Adrenal gland (tissue), 19 donors: ENCODE measurements at places on chromosomes 6 and 20.

DNA sequence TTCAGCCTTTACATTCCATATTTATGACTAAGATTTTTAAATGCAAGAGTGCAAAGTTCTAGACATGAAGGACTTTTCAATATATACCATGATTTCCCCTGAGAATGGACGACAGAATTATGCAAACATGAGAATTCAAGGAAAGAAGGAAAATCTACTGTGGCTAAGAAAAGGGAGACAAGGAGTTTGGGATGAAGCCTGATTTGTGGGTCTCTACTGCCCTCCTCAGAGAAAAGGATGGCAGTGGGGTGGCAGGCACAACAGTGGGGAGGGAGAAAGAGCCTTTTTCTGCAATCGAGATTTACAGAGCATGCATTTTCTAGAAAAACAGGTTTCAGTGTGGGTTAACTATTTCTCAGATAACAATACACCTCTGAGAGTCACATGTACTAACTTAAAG lies 466.9 kb upstream of the NRSN1 start:
- DNase-seq, result no peak

DNA sequence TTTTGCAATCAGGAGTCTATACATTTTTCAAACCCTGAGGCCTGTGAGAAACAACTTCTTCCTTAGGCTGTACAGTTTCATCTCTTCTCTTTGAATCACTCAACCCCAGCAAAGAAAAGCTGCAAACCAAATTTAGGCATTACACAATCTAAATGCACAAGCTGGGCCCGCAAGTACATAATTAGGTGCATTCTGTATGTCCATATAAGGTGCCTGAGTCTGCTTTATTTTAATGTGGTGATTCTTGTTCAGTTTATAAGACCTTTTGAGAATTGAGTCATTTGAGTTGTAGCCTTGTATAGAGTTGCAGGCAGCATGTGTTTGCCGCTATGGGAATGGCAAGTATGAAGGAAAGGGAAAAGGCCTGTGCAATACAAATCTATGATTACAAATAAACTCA lies 709.6 kb upstream of the MARCKS start:
- DNase-seq, result no peak

DNA sequence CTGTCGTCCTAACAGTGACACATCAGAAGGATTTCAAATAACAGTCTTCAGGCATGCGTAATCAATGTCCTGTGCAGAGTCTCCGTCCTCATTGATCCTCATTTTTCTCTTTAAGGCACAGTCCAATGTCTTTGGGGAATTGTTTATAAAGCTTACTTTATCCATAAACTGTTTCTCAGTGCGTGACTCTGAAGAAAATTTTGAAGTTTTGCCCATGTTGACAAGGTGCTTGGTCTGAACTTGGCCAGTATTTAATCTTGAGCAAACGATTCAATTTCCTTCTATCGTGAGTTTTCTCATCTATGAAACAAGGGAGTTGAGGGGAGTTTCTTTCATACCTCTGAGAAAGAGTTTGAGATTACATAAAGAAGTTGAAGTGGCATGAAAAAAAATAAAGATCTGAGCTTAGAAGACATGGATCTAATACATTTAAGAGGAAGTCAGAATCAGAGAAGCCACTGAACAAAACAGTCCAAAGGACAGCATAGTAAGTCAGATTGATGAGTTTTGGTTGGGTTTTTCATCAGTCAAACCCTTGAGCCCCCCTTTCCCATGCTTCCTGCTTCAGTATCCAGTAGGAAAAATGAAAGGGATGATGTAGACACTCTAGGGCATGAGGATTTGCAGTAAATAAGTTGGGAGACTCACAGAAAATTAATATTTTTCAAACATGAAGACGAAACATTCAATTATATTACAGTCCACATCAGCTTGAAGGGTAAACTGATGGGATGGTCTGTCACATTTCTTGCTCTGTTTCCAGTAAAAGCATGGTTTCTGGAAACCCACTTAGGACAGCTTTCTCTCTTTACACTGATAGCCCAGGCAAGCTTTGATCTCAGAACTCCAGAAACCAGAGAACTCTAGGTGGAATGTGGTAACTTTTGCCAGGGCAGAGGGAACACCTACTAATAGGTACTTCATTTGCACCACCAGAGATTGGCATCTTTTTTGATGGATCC lies 8.1 kb downstream of the EDN1 start:
- DNase-seq, result no peak

- DNase-seq, result no peak
Measured at GRCh38 chr6:41850861-41851260, 44.3 kb downstream of the USP49 start.

- DNase-seq, result no peak
Measured at GRCh38 chr6:81023007-81023582, 729.4 kb downstream of the TENT5A start.

DNA sequence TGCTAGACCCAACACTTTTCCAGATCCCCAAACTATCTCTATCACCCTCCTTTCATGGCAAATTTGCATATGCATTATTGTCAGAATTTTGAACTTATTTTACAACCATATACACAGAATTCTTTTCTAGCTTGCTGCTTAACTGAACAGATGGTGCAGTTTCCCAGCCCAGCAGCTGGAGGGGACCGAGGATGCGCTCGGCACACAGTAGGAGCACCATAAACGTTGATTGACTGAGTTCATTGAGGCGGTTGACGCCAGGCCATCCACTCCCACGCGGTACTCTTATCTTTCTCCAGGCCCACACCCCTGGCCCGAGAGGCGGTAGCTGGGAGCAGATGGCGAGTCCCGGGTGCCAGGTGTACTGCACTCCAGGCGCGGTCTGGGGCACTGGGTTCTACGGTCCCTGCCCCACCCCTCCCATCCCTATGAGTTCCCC lies 6.8 kb upstream of the SOX4 start:
- DNase-seq, result no peak

DNA sequence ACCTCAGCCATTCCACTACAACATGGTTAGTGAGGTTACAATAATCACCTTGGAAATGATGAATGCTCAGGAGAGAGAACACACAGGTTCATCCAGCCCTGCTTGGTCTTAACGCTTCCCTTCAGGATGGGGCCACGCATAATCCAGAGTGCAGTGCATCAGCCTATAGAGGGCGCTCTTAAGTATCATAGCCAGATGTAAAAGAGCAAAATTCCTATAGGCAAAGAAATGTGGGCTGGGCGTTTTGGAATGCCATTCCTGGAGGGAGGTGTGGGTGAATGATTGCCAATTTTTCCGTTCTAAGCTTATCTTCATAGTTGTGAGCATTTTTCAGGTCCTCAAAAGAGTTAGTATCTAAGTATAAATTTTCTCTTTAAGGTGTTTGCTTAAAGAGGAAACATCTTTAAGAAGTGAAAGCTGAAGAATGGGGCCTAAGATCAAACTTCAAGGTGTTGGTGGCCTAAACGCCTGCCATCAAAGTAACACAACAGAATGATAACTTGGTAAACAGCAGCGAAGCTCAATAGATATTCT lies 1.8 kb downstream of the RIPOR2 start:
- DNase-seq, result no peak

DNA sequence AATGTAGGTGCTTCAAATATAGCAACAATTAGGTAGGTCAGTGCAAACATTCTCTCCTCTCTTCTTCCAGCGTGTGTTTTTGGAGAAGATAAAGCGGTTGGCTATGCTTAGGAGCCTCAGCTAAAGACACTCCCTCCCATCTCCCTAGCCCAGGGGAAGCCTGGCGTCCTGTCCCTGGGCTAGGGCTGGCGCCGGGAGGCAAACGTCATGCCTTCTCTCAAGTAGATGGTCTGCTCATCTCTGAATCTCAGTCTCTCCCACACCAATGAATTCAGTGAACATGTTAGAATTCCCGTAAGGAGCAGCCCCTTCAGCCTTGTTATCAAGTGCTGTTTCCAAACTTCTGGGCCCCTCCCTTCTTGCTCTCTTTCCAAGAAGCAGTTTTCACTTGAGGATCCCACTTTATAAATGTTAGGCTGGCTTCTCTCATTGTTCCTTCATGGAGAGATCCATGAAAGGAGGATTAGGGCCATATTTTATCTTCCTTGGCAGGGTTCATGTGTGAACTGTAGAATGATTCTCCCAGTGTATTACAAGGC lies 142.8 kb downstream of the CLIC5 start:
- no peak for DNase-seq

DNA sequence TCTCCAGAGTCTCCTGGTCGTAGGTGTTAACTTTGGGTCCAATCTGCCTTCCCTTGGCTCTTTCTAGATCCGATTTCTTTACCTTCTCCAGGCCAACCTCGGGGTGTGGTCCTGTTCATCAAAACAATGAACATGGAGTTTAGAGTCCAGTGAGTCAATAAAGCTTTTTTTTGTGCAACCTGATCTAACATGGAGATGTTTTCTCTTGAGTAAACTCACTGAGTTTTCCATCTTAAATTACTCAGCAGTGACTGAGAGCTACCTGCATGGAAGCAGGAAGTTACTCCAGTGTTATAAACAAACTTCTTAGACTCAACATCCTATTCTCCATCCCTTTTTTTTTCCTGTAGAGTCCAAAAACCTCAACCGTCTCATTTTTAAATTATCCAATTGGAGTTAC lies 14.9 kb upstream of the SLC22A1 start:
- no peak for DNase-seq

DNA sequence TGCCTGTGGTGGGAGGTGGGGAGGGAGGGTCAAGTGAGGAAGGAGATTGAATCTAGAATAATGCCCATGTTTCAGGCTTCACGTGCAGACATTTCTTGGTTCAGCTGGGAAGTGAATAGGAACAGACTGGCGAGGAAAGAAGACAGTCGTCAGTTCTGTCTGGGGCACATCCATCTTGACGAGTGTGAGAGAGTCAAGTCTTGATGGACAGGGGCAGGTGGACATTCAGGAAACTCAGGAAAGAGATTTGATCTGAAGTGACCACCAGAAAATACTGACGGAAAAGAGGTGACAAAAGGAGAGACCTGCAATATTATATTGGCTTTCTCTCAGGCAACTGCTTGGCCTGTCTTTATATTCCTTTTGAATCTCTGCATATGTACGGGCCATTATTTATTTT lies 68.6 kb downstream of the ESR1 start:
- no peak for DNase-seq

GRCh38 chr20:46353500-46354206 lies 45.4 kb upstream of the CDH22 start:
- DNase-seq, result no peak

DNA sequence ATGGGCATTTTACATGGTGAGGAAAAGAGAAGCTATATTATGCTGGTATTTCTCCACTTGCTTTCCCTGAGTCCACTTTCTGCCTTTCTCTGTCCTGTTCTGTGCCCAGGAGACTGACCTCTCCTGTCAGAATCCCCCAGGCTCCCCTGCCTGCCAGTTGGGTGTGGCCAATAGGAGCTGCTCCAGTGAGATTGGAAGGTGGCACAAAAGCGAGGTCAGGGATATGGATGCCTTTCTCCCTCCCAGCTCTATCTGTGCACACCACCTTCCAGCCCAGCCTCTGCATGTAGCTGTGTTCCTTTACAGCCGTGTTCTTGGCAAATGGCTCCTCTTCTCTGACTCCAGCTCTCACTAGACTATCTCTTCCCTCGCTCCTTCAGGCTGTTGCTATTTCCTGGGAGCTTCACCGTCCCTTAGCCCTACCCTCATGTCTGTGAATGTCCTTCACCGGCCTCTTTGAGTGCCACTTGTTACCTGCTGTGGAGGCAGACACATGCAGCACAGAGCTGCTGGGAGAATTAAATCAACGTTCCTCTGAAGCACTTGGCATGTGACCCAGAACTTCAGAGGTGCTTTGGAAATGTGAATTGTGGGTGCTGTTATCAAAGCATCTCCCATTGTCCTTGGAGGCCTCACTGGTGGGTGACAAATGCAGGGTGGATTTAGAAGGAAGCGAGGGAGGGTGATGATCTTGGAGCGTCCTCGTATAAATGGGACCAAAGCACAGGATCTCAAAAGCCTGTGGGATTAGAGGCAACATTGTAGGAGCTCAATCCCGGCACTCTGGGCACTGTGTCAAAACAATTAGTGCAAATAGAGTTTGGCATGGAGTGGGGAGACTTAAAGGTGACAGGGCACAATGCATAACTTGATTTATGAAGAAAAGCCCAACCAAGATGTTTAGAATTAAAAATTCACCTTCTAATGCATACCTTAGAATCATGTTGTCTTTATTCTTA lies 28.9 kb upstream of the RALGAPA2 start:
- DNase-seq, result no peak

DNA sequence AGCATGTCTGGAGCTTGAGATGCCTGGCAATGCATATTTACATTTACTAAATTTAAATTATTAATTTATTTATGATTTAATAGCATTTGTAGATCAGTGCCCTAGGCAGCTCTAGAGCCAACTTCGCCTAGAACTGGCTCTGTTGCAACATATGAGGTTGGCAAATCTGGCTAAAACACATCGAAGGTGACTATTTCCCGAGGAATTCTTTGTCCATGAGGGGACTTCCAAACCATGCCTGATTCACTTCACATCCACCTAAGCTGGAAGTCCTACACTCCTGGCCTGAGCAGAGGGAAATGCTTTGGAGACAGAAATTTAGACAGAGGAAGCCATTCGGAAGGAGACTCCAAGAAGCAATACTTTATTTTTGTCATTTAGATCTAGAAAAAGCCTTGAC lies 211.0 kb upstream of the ARG1 start:
- no peak for DNase-seq

GRCh38 chr20:14522595-14522994 lies 185.2 kb upstream of the FLRT3 start:
- no peak for DNase-seq

DNA sequence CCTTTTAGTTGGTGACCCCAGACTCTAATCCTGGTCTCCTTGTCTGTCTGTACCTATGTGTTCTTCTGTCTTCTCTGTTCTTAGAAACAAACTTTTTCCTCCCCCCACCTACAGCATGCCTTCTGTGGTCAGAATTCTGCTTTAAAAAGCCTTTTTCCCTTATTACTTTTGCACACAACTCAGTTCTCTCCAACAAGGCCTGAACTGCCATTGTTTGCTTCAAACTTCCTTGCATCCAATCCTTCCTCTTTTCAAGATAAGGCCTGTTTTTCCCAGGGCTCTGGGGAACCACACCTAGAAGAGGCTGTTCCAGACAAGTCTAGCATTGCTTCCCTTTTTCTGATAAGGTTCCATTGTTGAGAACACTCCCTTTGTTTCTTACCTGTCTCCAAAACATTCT lies 22.2 kb upstream of the NCOA3 start:
- no peak for DNase-seq

DNA sequence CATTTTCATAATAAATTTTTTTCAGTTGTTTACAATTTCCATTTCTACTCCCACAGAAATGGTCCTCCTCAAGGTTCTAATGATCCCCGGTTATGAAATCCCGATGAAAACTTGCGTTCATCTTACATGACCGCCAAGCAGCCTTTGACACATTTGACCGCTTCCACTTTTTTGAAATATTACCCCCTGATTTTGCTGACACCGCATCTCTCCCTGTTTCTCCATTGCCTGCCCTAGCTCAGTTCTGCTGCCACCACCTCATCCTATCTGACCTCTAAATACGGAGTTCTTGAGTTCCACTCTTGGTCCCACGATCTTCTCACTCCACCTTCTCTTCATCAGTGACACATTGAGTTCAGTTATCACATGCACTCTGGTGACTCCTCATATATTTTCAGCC lies 74.1 kb downstream of the SLC35B3 start:
- DNase-seq, result no peak

- no peak for DNase-seq
Measured at GRCh38 chr6:52543262-52543661, 33.6 kb downstream of the TRAM2 start.

GRCh38 chr6:37251211-37251780 lies 6.3 kb upstream of the TBC1D22B start:
- no peak for DNase-seq
